ENCODE measurements at places on chromosomes 1 and 21.

- DNase-seq = no peak
These were observed 13.7 kb upstream of the PIGC start for GRCh38 chr1:172457479-172458130.

DNA sequence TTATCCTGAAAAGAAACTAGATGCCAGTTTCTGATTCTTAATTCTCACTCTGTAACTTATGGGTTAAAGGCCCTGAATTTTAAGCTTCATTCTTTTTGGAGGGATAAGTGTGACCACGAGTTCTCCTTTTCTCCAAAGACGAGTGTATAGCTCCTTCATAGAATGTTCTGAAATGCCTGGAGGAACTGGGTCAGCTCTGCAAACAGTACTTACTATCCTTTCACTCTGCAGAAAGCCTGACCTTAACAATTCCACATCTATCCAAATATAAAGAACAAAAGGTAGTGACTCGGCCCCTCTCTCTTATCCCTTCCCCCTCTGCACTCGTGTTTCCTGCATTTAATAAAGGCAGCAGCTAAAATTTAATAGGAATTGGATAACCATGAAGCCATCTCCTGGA is 150.5 kb downstream of the LYPLAL1 start:
- no peak for DNase-seq

DNA sequence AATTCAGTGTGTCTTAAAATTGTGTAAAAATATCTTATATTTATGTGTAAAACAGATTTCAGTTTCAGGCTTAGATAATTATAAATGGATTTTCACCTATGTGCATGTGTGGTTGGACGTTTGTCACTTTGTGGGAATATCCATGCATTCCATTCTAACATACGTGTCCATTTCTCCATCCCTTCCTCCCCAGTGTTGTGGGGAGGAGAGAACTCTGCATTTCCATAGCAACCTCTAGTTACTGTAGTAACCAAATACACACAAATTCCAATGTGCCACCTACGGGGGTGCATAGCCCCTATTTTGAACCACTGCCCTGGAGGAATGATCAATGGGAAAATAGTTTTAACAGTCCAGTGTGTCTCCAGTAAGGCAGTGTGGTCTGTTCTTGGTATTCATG is 79.0 kb downstream of the RASAL2 start:
- no peak for DNase-seq

DNA sequence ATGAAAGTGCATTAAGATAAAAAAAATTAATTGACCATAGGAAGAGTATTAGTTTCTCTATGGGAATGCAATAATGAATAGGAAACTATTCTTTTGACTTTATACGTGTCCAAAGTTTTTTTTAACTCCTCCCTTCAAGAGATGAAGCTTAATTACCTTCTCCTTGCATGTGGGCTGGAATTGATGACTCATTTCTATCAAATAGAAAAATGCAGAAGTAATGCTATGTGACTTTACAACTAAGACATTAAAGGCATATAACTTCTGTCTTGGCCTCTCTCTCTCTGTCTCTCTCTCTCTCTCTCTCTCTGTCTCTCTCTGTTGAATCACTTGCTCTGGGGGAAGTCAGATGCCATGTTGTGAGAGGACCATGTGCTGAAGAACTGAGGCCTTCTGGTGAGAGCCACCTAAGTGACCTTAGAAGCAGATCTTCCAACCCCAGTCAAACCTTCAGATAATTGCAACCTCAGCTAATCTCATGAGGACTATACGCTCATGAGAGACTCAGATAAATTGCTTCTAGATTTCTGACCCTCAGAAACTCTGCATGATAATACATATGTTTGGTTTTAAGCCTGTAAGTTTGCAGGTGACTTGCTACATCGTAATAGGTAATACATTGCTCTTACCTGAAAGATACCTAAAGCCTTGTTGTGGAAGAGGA is 414.2 kb downstream of the KCNT2 start:
- no peak for DNase-seq

- DNase-seq = no peak
These were observed 48.8 kb downstream of the LRRC8B start for GRCh38 chr1:89573410-89573809.

All from liver (tissue), 10 donors.